Activated T-helper 1 cell treated with anti-CD3 and anti-CD28 coated beads, Interleukin-2, amount 50 U/mL, for 16 hours (primary cell): ENCODE measurements at places on chromosomes 12 and 14.

DNA sequence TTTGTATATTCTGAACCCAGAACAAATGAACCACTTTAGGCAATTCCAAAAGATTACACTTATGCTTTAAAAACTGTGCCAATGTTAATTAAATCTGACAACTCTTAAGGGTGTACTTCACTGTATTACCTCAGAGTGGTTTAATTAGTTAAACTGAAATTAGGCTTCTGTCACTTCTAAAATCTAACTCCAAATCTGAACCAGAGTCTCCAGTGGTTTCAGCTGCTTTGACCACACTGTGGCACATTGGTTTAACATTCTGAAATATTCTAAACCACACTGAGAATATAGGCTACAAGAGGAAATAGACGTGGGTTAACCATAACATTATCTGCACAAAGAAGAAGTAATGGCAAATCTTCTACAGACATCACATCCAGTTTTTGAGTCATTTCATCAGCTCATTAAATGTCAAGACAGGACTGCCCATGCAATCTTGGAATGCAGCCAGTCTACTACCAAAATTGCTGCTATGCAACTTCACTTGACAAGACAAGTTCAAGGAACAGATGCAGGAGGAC lies 94.8 kb downstream of the LRP6 start:
- DNase-seq, result no peak

DNA sequence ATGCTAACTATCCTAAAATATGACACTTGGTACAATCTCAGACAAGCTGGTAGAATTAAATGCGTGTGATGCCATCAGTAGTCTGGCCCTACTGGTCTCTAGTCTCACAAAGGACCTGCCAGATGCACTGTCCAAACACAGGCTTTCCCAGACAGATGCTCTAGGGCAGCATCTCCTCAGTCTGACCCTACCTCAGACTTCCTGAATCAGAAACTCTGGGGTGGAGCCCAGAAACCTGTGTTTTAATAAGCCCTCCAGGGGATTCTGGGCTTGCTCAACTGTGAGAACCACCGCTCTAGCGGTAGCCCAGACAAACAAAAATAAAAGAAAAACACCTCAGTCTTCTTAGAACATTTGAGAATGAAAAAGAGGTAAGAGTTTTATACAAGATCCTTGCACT lies 48.0 kb downstream of the BDKRB1 start:
- DNase-seq, result no peak

DNA sequence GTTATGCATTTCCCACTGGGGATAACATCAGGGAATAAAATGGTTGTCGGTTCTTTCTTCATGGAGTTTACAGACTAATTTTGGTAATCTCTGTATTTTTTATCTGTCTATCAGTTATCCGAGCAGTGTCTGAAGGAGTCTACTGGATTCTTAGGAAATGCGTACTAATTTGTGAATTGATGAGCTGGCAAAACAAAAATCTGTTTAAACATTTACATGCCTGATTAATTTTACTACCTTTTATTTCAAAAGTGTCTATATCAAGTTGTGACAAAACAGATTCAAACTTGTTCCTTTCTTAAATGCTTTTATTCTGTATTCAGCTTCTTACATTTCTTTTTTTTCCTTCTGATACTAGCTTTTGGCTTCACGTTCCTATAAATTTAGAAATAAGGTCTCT lies 4.4 kb downstream of the RIMKLB start:
- DNase-seq, result no peak

DNA sequence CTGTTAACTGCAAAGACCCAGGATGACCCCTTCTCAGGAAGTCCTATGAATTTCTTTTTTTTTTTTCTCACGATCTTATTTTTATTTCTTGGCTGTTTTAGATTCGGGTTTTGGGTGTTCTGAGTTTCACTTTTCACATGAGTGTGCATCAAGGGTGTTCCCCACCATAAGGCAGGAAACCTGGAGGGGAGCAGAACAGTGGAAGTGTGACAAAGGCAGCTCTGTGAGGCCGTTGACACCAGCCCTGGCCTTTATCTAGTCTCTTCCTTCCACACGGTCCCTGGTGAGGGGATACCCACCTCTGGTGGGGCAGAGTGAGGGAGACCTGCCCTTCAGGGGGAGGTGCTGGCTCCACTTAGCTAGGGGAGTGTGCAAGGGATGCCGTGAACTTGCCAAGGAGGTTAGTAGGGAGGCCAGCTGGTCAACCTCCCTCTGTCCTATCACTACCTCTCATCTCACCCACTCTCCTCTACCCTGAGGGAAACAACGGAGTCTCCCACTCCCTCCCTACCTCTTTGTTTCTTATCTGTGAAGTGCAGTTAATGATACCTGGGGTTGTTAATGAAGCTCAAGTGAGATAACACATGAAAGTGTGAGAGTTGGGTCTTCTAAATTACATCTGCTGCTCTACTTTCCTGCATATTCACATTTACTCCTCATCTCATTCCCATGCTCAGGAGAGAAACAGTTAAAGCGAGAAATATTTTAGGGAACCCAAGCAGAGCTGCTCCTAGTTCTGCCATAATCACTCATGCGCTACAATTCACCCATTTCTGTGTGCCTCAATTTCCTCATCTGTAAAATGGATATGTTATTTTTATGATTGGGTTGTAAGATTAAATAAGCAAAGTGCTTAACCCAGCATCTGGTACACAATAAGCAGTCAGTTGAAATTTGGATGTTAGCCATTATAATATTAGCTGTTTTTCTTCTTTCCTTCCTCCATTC lies 4.4 kb upstream of the GALNT6 start:
- DNase-seq, result no peak

DNA sequence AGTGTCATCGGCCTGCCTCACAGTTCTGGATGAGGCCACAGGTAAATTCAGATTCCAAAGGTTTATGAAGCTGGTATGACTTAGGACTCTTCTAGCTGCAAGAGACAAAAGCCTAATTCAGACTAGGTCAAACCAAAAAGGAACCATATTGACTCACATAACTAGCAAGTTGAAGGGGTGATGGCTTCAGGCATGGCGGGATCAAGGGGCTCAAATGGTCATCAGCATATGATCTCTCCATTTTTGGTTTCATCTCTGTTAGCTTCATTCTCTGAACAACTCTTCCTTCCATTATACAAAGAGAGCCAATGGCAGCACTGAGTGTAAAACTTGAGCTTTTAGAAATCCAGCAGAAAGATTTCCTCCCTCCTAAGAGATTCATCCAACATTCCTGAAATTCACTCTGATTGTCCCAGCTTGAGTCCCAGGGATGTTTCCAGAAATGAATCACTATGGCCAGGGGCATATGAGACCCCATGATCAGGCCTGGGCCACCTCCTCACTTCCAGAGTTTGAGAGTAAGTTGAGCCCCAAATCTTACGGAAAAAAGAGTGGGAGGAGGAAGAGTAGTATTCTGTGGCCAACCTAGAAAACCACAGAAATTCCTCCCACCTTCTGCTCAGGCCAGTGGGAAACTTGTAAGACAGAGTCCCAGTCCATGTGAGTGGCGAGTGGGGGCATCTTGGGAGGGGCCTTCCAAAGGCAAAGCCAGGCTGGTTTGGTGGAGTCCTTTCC lies 2.0 kb upstream of the MAP1LC3B2 start:
- no peak for DNase-seq
